ENCODE measurements at places on chromosomes 1 and 21.

DNA sequence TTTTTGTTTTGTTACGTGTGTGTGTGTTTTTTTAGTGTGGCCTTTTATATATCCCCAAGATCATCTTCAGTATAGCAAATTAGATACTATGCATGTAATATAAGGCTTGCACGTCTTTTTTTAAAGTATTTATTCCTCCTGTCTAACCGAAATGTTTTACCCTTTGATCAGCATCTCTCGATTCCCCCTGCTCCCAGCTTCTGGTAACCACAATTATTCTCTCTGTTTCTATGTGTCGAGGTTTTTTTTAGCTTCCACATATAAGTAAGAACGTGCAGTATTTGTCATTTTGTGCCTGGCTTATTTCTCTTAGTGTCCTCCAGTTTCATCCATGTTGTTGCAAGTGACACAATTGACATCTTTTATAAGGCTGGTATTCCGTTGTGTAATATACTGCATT, 18.7 kb downstream of the CEP85 start:
- DNase-seq: no peak

GRCh38 chr1:198829944-198830343, 191.1 kb downstream of the PTPRC start:
- DNase-seq: no peak

GRCh38 chr21:44846485-44847260, 26.8 kb downstream of the PTTG1IP start:
- DNase-seq: peak; percentile 39

GRCh38 chr1:11944358-11944931, 9.9 kb downstream of the PLOD1 start:
- no peak for DNase-seq

GRCh38 chr1:119715542-119715941, 3.8 kb downstream of the PHGDH start:
- DNase-seq: no peak

GRCh38 chr1:181746224-181746623, 262.9 kb downstream of the CACNA1E start:
- no peak for DNase-seq

DNA sequence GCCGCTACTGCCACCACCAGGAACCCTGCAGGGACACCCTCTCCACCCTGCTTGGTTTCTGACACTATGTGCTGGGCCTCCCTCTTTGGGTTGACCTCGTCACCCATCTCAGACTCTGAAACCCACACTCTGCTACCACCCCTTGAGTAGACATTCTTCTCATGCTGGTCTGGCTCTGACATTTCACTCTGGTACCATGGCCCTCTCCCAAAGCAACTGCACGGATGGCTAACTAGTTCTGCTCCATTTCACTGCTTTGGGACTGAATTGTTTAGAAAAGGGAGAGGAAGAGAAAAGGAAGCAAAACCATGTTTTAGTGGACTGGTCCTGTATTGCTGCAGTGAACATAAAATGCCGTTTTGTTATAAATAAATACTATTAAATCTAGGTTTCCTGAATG, 137.8 kb downstream of the KCNK2 start:
- DNase-seq: no peak

Measured in HAP-1 (cell line).